SHP77 (cell line): ENCODE measurements at places on chromosomes 6 and 20.
A peak's percentile ranks its signal among the peaks of the same experiment; 100 is the strongest.

GRCh38 chr6:167750956-167751358, 75.8 kb upstream of the AFDN start:
- no peak for DNase-seq

- peak; percentile 69 for DNase-seq
Observed at GRCh38 chr6:88374553-88374952, 208.4 kb upstream of the CNR1 start.

DNA sequence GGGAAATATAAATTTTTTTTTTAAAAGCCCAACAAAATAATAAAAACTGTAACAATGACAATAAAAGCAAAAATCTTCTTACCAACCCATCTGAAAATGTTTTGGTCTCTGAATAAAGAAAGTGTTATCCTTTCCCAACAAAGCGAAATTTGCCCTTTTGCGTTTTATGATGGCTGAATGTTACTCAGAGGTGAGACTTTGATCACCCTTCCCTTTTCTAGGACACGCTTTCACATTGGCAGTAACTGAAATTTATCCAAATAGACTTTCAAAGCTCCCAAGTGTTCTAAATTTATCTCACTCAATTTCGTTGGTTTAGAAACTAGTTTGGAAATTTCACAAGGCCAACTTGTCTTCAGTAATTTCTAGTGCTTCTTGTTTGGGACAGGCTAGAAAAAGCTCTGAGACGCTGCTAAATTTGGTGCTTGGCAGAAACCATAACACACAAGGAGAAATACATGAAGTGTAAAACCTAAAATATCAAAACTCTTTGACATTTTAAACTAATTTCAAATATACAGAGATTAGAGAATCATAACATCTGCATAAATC, 354.5 kb upstream of the CITED2 start:
- no peak for DNase-seq

- no peak for DNase-seq
Observed at GRCh38 chr6:122484760-122485159, 13.2 kb upstream of the SERINC1 start.
